ENCODE measurements at places on chromosomes 11 and 22.

DNA sequence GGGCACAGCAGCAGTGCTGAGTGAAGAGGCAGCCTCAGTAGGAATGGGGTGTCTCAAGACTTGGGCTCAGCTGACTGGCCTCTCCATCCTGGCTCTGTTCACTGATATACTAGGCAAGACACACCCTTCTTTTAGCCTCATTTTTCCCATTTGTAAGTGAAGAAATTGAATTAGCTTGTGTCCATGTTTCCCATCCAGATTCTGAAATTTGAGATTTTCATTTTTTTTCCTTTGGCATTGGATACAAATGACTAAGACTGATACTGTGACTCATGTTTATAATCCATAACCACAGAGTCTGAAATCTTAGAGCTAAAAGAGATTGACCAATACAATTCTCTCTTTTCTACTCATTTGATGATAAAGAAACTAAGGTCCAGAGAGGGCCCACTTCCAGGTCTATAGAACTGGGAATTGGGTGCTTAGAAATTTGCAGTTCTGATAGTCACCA is 110.9 kb downstream of the KCNC1 start:
- DNase-seq = no peak

- DNase-seq = no peak
Observed at GRCh38 chr11:3880724-3881123, 25.3 kb downstream of the STIM1 start.

DNA sequence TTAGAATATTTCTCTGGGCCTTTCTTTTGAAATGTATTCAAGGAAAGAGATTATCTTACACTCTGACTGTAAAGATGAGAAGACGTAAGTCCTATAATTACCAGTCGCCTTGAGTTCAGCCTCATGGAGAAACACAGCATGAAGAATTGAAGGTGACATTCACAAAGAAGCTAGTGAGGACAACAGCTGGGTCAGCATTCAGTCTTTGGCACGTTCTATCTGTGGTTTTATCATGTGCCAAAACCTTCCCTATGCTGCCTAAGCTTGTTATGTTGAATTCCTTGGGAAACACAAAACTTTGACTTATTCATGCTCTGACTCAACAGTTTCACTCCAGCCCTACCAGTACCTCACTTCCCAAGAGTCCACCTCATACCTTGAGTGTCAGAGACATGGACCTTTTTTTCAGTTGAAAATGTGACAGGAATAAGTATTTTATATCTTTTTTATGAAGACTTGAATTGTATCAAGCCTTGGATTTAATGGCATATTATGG is 198.8 kb upstream of the KIRREL3 start:
- DNase-seq = no peak

GRCh38 chr11:2083411-2083810 is 55.8 kb downstream of the IGF2 start:
- no peak for DNase-seq

DNA sequence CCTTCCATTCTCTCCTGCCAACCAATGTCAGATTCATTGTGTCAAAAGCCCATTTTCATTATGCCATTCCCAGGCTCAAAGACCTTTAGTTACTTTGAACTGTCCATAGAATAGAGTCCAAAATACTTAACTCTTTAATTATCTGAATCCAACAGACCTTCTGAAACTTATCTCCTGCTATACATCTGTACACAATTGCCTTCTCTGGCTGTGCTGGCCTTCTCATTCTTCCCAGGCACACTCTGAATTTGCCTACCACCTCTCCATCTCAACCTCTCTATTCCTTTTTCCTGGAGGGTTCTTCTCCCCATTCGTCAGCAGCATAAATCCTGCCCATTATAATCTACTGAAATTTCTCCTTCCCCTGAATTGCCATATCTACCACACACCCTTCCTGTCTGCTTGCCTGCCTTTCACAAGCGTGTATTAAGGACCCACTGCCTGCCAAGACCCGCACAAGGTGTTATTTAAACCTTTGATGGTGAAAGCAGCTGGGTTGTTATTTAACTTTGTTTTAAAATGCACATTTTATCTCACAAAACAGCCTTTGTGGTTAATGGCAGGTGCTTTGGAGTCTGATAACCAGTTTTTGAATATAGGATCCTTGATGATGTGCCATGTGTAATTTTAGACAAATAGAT is 125.9 kb downstream of the CCDC81 start:
- DNase-seq = no peak

GRCh38 chr11:8873741-8874405 is 37.1 kb upstream of the AKIP1 start:
- no peak for DNase-seq

GRCh38 chr11:83033371-83033770 is 38.3 kb downstream of the RAB30 start:
- DNase-seq = no peak

- DNase-seq = no peak
Observed at GRCh38 chr11:70620510-70621184, 222.3 kb downstream of the CTTN start.

- DNase-seq = no peak
Observed at GRCh38 chr11:105049481-105049880, 4.3 kb upstream of the CARD16 start.

- peak; percentile 79 for DNase-seq
Observed at GRCh38 chr11:57480409-57481137, 20.2 kb downstream of the RTN4RL2 start.

DNA sequence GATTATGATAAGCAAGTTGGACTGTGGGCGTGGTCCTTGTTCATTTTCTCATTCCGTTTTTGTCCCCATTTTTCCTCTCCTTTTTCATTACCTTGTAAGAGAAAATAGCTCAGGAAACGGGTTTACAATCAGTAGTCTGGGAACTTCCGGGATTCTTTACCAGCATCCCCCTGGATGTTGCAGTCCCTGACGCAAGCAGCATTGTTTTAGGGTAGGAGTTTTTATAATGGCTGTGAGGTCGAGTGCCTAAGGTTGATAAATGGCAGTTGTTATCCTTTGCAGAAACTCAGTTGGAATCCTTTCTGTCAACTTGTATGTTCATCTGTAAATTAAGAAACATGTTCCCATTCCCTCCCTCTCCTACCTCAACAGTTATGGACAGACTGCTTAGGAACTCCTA is 68.3 kb downstream of the ARHGEF12 start:
- DNase-seq = peak; percentile 31

- DNase-seq = no peak
Observed at GRCh38 chr22:20279662-20280134, 11.6 kb upstream of the RTN4R start.

GRCh38 chr11:119315131-119316015 is 1.6 kb downstream of the MCAM start:
- peak; percentile 79 for DNase-seq

DNA sequence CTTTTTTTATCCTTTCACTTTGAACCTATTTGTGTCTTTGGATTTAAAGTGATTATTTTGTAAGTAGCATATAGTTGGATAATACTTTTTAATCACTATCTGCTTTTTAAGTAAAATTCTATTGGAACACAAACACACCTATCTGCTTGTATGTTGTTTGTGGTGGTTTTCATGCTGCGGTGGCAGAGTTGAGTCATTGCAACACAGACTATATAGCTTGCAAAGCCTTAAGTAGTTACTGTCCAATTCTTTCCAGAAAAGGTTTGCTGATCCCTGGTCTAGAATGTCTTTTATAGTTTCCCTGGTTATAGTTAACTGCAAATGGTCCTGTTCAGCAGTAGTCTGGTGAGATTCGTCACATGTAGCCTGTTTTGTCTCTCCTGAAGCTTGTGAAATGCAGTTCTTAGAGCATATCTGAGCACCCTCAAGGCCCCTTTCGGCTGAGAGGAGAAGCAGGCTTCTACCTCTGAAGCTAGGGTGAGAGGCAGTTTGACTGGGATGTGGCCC is 21.5 kb downstream of the SHANK3 start:
- no peak for DNase-seq

Data from iPS-NIHi11 (cell line).